ENCODE measurements at places on chromosomes 6 and 20. TPM values are rescaled to one million over a fixed set of nuclear protein-coding genes. Genes with fewer than 3 reads are reported as not detected.

- peak; percentile 45 for DNase-seq
Observed at GRCh38 chr6:141484711-141485110, 648.0 kb upstream of the GJE1 start.

DNA sequence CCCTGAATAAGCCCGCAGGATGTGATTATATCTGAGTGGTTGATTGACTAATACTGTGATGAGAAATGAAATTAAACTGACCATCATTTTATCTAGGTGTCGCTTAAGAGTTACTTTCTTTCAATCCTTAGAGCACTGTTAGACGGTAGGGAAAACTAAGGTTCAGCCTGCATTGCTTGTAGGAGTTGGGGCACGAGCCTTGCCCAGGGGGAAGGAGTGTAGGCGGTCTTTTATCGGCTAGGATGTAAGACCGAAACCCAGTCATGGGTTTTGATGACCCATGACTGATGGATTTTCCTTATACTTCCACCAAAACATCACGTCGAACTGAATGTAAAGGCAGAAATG lies 392 bp upstream of the TASP1 start:
- DNase-seq, result peak; percentile 4

DNA sequence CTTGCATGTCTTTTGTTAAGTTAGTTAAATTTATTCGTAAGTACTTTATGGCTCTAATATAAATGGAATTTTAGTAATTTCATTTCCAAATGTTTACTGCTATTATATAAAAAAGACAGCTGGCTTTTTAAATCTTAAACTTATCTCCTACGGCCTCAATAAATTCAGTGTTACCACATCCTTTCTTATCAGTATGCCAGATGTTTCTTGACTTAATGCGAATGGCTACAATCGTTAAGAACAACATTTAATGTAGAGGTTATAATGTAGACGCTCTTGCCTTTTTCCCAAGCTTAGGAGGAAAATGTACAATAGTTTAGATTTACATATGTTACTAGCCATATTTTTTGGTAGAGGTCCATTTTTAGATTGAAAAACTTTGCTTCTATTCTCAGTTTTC lies 659.4 kb downstream of the TENT5A start:
- no peak for DNase-seq

GRCh38 chr20:32829311-32830005 lies 9.7 kb downstream of the MAPRE1 start:
- no peak for DNase-seq

DNA sequence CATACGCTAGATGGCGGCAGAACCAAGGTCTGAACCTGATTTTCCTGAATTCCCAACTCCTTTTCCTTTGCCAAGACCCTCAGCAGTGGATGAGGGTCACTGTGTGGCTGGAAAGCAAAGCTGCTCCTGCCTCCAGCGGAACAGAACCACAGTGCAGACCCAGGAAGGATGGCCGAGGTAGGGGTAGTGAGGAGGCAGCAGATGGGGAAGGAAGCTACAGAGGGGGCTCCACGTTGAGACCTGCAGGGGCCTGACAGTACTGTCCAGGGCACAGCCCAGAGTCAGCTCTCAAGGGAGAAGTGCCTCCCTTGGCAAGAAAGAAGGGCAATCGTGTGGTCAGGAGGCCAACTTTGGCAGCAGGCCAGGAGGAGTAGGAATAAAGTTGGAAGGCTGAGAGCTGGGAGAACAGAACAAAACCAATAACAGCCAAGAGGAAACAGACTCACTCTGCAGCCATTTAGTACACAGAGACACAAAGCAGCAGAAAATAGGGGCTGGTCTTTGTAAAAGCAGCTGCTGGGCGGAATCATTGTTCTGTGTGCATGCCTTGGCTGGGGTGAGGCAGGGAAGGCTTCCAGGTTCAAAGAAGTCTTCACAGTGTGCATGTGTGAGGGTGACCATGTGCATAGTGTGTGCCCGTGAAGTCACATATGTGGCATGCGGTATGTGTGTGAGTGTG lies 3.1 kb downstream of the GABRR2 start:
- DNase-seq, result peak; percentile 82

The ZC2HC1B gene
- total RNA-seq, result not detected

The TUBE1 gene
- 11.2 TPM for total RNA-seq

The APCDD1L gene
- total RNA-seq, result 0.34 TPM

The PPP1R14C gene
- total RNA-seq, result not detected

The SPO11 gene
- not detected for total RNA-seq

Data from LHCN-M2 (cell line).